ENCODE measurements at places on chromosomes 4 and X. TPM values are rescaled to one million over a fixed set of nuclear protein-coding genes. Genes with fewer than 3 reads are reported as not detected.

GRCh38 chr4:153790962-153791551 lies 2.2 kb upstream of the SFRP2 start:
- DNase-seq, result no peak

GRCh38 chrX:149871940-149872339 lies 9.0 kb upstream of the MAGEA8 start:
- no peak for DNase-seq

- no peak for DNase-seq
Observed at GRCh38 chr4:83075311-83076095, 39.0 kb downstream of the PLAC8 start.

GRCh38 chr4:84058201-84058600 lies 440.9 kb downstream of the NKX6-1 start:
- DNase-seq, result no peak

GRCh38 chrX:150982235-150982787 lies 824 bp upstream of the HMGB3 start:
- DNase-seq, result no peak

- DNase-seq, result no peak
Observed at GRCh38 chr4:145276050-145276449, 95.7 kb upstream of the OTUD4 start.

GRCh38 chrX:143437439-143437838 lies 79.8 kb downstream of the SPANXN3 start:
- DNase-seq, result no peak

GRCh38 chr4:101050088-101050836 lies 297.1 kb downstream of the PPP3CA start:
- no peak for DNase-seq

DNA sequence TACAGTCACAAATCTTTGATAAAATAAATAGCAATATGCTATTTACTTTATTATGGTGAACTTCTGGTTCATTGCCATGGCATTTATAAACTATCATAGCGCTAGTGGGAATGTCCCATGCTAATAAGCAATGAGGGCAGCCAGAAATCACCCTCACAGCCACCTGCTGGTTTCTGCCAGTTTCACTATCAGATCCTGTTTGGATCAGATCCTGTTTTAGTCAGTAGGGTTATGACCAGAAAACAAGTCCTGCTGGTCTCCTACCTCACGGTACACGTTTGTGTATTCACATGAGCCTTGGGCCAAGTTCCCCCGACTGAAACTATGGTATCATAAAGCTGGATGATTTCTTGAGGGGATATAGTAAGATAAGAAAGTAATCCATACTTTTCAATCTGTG lies 17.7 kb downstream of the FOXR2 start:
- no peak for DNase-seq

DNA sequence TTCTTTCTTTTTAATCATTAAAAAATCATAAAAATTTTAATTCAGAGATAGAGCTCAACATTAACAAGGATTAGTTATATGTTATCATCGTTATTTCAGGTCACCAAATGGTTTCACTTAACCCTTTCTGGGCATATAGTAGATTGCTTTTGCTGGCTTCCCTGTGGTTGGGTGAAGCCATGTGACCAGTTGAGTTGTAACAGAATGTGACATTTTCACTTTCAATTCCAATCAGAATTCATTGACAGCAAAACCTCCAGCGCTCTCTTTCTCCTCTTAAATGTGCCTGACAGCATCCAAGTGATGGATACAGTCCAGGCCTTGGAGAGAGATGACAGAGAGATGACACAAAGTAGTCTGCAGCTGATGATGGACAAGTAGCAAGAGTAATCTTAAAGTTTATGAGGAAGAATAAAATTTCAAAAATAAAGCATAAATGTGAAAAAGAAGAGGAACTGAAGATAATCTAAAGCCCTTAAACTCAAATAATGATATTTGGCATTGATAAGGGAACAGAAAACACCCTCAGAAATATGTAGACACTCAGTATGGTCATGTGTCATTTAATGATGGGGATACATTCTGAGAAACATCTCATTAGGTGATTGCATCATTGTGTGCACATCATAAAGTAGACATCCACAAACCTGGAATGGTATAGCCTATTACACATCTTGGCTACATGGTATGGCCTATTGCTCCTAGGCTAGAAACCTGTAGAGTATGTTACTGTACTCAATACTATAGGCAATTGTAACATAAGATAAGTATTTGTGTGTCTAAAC lies 92.3 kb upstream of the QRFPR start:
- no peak for DNase-seq

- no peak for DNase-seq
Observed at GRCh38 chrX:960821-961220, 251.6 kb downstream of the CRLF2 start.

GRCh38 chr4:113646442-113646822 lies 115.1 kb downstream of the CAMK2D start:
- DNase-seq, result no peak

DNA sequence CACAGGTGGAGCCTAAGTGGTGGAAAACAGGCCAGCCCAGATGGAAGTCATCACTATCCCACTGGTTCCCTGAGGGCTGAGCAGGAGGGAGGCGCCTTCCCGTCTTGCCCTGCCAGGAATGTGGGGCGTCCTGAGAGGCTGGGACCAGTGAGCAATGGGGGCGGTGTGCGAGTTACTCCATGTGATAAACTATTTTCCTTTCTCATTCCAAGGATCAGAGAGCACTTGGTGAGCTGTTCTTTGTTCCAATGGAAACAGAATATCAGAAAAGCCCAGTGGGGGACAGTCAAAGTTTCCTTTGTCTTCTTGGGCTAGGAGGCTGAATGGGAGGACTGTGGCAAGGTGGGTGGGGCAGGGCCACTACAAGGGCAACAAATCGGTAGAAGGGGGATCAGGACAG lies 86.2 kb downstream of the NHSL2 start:
- DNase-seq, result no peak

GRCh38 chr4:184384056-184384809 lies 90.1 kb downstream of the IRF2 start:
- DNase-seq, result no peak

- no peak for DNase-seq
Observed at GRCh38 chr4:155615081-155615887, 51.4 kb upstream of the GUCY1A1 start.

The NOX1 gene
- polyA plus RNA-seq, result 1.1 TPM

The MAGT1 gene
- 83.9 TPM for polyA plus RNA-seq

The EGFL6 gene
- 25.7 TPM for polyA plus RNA-seq

The ADH6 gene
- 33.4 TPM for polyA plus RNA-seq

The SSX2 gene
- polyA plus RNA-seq, result not detected
